Islet precursor cell (in vitro differentiated cells): ENCODE measurements at places on chromosomes 4 and X.

DNA sequence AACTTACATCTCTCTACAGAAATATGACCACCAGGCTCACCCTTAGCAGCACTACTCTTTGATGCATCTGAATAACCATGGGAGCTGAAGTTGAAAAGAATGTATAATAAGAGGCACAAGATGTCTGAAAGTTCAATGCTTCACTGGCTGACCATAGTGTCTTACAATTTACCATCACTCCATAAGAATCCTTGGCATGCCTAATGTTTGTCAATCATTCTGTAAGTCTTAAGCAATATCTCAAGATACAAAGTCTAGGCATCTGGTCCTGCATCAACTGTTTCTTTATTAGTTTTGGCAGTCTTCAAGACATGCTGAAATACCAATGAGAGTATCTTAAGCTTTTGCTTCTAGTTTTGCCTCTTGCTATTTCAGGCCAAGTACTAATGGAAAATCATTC lies 755.5 kb downstream of the STIM2 start:
- no peak for DNase-seq

DNA sequence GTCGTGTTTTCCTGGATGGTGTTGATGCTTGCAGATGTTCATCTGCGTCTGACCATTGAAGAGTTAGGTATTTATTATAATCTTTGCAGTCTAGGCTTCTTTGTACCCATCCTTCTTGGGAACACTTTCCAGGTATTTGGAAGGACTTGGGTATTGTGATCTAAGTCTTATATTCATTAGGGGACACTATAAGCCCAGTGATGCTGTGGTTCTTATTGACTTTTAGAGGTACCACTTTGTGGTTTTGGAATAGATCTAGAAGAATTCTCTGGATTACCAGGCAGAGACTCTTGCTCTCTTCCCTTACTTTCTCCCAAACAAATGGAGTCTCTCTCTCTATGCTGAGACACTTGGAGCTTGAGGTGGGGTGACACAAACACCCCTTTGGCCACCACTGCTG lies 41.6 kb downstream of the AFM start:
- no peak for DNase-seq

- no peak for DNase-seq
Measured at GRCh38 chrX:106626789-106627188, 15.0 kb downstream of the RADX start.

GRCh38 chr4:118249890-118250289 lies 102.9 kb downstream of the PRSS12 start:
- DNase-seq: no peak

- no peak for DNase-seq
Measured at GRCh38 chr4:46992338-46992737, 1.0 kb downstream of the GABRA4 start.

DNA sequence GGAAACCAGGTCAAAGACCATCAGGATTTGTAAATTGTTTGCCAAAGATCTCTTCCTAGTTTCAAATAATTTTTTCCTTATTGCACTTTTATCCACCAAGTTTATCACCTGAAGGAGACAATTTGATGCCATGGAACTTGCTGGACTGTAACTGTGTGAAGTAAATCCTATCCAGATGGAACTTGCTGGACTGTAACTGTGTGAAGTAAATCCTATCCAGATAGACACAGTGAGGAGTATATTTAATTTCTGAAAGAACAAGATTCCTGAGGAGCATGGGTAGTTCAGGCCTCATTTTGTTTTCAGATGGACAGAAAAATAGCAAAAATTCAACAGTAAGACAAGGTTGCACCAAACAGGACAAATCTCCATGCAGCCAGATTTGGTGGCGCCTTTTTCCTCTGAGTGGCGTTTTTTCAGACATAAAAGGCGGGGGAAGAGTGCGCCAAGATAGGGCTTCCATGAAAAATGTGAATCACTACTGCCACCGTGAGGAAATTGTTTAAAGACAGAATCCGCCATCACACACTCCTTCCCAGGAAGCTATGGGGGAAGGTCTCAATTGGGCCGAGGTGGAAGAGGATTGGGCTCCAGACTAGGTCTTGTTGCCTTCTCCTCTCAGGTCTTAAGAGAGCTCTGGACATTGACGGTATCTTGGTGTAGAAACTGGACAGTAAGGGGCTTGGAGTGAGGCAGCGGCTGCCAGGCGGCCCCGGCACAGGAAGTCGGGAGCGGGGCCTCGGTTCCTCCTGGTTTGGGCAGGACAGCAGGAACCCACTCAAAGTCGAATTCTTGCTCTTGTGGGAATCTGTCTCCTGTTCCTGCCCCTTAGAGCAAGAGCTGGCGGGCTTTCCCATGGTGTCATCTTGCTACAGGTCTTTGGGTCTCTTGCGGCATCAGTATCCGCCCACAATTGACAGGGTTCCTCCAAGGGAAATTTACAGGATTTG lies 234.7 kb downstream of the OR13H1 start:
- DNase-seq: no peak

DNA sequence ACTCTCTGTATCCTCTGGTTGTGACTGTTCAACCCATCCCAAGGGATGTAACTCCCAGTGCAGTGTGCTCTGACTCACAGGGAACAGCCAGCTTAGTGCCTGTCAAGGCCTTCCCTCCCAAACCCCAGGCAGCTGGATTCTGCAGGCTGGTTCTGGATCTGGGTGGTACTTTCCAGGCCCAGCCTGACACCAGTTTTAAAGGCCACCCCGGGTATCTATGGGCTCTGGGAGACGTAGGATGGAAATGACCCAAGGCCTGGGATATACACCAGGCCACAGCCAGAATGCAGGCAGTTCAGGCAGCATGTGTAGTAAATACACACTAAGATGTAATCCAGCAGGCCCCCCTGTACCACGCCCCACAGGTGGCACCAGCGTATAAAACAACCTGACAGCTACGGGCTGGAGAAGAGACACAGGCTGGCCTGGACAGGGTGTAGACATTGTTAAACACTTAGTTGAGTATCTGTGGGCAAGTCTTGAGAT lies 64.2 kb downstream of the SPINK2 start:
- DNase-seq: peak; percentile 88

DNA sequence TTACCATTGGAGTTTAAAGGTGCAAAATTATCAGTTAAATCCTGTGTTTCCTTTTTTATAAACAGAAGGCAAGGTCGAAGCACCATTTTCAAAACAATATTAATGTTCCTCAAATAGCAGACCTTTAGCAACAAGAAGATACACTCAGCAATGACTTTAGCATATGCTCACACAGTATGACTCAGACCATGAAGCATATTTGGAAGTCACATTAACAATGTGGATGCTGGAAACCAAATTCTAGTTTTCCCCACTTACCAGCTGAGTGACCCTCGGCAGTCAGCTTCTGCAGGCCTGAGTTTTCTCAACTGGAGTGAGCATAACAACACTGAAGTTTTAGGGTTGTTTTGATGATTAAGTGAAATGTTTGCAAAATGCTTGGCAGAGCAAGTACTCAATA lies 130.5 kb downstream of the ANK2 start:
- no peak for DNase-seq

- no peak for DNase-seq
Measured at GRCh38 chrX:109777749-109778148, 44.7 kb upstream of the ACSL4 start.

DNA sequence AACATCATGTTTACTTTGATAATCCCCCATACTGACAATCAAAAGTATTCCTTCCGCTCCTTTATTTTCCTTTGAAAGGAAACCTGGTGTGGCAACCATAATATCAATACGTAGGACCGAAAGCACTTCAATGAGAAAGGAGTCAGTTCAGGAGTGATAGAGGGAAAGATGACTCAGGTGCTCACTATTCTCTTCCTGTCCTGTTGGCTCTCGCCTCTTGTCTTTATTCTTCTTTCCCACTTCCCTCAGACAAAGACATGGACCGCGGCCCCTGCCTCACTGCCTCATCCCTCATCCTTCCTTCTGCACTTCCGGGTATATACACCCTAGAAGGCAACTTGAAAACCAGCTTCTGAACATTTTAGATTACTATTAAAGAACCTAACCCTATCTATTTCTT lies 49.8 kb upstream of the TNIP3 start:
- DNase-seq: peak; percentile 57

DNA sequence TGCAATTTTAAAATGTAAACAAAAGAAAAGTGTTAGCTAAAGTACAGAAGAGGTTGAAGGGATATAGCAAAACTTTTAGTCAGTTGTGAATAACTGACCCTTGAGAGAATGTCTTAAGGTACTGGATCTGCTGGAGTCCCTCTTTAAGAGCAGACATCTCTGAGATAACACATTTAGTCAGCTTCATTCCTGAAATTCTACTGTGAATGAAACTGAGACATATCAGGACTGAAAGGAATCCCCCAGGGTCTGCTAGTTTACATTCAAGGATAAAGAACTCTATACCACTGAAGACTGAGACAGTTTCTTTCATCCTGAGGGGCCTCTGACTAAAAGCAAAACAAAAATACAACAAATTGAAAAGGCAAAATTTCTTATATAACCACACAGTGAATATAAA lies 54.4 kb downstream of the PGRMC1 start:
- no peak for DNase-seq

DNA sequence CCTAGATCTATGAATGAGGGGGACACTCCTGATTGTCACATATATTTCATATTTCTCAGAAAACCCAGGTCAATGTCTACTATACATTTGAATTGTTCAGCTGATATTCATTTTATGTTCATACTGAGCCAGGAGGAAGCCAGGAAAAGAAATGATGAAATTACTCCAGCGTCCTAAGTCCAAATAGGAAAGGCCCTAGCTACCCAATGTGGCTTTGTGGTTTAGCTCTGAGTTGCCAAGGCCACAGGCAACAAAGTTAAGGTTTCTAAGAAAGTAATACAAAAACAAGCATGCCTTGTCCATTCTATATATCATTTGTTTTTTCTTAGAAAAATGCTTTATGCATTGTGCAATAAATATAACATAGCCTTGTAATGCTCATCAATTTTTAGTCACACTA lies 4.5 kb upstream of the CSN2 start:
- DNase-seq: no peak

DNA sequence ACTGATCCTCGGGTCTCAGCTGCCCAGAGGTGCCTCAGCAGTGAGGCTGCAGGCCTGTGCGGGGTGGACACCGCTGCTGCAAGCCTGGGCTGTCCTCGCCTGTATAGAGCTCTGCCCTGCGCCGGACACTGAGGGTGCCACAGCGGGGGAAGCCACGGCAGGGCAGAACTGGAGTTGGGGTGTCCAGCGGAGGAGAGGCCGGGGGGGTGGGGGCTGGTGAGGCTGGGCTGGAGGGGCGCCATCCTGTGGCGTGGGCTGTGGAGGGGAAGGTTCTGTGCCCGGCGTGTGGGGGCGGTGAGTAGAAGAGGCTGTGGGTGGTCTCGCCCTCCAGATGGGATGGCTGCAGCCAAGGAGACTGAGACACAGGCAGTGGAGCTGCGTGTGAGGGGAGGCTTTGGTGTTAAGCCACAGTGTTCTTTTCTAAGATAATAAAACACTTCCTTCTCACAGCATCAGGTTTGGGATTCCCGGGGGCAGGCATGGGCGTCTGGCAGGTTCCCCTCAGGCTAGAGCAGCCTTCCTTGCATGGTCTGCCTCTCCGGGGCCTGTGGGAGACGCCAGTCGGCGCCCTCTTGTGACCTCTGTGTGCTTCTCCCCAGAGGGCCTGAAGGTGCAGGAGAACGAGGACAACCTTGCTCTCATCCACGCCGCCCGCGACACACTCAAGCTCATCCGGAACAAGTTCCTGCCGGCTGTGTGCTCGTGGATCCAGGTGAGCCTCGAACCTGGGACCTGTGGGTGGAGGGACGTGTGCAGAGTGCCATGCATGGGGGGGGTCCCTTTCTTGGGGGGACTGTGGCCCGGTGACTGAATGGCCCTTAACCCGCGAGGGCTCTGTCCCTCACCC lies 7.4 kb downstream of the UVSSA start:
- peak; percentile 71 for DNase-seq

DNA sequence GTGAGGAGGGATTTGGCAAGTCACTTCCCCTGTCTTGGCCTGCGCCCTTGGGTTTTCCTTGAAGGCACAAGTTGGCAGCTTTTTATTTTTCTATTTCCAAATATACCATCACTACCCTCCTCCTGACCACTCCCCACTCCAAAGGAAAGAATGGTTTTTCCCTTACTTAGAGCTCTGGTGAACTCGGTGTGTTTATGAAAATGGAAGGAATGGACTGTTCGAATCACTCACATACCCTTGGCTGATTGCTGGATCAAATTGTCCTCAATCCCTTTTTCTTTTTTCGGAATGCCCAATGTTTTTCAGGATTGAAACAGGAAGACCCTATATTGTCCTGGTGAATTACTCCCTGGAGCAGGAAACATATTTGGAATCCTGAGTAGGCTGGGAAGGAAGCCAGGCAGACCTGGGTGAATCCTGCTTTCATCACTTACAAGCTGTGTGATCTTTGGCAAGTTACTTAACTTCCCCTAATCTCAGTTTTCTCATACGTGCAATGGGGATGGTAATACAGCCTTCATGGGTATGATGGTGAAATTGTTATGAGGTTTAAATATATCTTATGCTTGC lies 70.7 kb downstream of the RTL5 start:
- DNase-seq: no peak

DNA sequence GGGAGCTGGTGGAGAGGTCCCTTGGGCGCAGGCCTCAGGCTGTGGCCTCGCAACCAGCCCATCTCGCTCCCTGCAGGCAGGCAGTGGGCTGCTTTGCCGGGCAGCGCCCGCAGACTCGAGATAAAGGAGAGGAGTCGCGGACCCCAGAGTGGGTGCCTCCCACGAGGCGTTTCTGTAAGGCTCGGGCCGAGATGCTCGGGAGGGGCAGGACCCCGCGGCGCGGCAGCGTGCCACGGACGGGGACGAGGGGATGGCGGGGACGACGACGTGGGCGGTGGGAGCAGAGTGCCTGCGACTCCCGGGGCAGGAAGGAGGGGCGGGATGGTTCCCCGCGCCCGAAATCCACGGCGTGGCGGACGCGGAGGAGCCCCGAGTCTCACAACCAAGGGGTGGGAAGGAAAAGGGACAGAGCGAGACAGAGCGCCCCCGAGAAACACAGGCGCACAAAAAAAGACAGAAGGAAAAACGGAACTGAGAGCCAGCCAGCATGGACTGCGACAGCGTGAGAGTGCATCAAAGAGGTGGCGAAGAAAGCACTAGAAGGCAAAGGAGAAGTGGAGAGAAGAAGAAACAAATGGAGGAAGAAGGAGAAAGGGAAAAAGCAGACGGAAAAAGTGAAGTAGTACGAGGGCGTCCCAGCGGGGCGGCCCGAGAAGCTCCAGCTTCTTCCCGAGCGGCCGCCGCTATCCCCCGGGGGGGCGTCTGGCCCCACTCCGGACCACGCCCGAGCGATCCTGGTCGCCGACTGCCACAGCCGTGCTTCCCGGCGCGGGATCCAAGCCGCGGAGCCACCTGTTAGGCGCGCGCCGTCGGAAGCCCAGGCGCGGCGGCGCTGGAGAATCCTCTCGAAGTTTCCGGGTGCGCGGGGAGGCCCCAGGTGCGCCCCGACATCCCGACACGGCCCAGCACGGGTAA lies 1.5 kb downstream of the BEND4 start:
- DNase-seq: no peak

DNA sequence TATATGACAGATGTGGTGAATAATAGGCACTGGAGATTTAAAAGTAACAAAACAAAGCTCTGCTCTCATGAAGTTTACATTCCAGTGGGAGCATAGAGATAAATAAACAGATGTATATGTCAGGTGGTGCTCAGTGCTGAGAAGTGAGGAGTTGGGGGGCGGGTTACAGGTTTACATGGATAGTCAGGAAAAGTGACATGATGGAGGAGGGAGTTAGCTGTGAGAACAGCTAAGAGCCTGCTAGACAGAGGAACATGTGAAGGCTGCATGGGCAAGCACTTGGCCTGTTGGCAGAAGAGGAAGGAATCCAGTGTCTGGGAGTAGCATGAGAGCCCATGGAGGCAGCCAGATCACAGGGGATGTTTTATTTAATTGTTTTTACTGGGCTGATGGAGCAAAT lies 10.2 kb upstream of the TMEM156 start:
- no peak for DNase-seq
